ENCODE measurements at places on chromosomes 13 and 19.

DNA sequence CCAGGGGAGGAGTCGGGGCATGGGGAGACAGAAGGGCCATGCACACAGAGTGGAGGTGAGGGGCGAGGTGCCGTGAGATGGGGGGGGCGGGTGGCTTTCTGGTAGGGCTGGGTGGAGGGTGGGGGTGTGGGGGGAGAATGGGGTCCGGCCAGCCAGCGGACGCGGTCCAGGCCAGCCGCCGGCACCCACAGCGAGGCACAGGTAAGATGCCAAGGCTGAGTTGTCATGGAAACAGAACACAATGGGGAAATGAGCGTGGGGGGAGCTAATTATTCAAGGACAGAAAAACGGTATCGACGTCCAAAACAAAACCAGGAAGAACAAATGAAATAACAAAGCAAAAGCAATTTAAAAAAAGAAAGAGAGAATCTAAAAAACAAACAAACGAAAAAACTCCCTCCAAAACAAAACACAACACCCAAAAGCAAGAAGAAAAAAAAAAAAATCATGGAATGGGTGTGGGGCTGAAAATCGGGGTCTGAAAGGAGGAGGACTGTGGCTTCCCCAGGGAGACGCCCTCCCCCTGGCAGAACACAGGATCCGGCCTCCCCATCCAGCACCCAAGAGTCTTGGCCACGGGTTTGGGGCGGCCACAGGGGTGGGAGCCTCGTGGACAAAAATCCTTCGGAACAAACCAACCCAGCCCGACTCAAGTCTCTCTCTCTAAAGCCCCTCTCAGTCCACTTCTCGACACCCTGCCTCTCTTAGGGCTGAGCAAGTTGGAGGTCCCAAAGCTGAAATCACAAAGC is 92.5 kb downstream of the PTPRS start:
- DNase-seq: no peak

GRCh38 chr19:39196860-39197562 is at the start of gene NCCRP1:
Gene NCCRP1, plus strand, starts transcription at chr19:39196964. Its CDS starts 19 bp downstream, at chr19:39196983.
- no peak for DNase-seq

GRCh38 chr19:23415561-23416191 is 20.4 kb upstream of the ZNF91 start:
- DNase-seq: no peak

GRCh38 chr13:113904411-113904810 is 40.5 kb upstream of the GAS6 start:
- no peak for DNase-seq

GRCh38 chr19:15038294-15038693 is 11.0 kb upstream of the CASP14 start:
- DNase-seq: no peak

GRCh38 chr19:33720155-33720493 is 76.5 kb upstream of the KCTD15 start:
- no peak for DNase-seq

DNA sequence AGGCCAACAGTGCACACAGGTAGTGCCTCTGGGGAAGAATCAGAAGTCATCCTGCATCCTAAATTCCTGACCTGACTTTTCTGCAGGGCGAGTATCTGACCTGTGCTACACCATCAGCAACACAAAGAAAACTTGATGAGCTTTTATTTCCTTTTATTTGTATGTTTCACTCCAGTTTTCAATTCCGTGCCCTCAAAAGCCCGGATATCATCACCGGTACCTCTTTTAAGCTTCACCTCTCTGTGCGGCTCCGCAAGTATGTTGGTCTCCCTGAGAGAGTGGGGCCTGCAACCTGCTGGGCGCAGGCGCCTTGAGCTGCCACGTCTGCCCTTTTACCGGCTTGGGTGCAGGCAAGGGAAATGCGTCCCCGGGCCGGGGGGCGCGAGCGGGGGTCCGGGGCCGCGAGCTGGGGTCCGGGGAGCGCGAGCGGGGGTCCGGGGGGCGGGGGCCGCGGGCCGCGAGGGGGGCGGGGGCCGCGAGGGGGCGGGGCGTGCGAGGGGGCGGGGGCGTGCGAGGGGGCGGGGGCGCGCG is 4.3 kb upstream of the DUXA start:
- DNase-seq: no peak

DNA sequence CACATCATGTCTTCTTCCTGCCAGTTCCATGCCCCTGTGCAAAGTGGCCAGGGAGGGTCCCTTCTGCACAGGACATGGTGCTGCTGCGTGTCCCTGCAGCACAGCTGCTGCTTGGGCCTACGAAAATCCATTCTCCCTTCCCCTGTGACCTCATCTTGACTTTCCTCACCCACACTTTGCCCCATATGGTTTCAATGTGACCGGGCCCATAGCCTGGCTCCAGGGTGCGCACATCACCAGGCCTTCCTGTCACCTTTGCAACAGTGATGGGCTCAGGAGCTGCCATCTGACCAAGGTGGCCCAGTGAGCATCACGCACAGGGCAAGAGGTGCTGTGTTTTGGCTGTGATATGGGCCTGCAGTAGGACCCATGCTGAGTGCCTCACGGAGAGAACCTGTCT is 10.8 kb downstream of the PPP1R12C start:
- no peak for DNase-seq

GRCh38 chr13:20987599-20987998 is 73.8 kb downstream of the LATS2 start:
- no peak for DNase-seq

DNA sequence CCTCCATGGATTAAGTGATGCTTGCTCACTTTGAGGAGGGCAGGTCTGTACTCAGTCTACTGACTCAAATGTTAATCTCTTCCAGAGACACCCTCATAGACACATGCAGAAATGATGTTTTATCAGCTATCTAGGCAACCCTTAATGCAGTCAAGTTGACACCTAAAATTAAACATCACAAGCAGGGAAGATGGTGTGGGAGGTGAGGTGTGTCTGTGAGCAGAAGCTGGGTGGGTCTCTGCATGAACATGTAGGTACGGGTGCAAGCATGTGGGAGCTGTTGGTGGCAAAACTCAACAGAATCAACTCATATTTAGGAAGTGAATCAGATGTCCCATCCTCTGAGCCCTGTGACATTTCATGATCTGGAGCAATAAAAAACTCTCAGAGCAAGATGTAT is 249.2 kb upstream of the SGCG start:
- DNase-seq: no peak

GRCh38 chr13:44052780-44053184 is 173.1 kb downstream of the LACC1 start:
- peak; percentile 6 for DNase-seq

DNA sequence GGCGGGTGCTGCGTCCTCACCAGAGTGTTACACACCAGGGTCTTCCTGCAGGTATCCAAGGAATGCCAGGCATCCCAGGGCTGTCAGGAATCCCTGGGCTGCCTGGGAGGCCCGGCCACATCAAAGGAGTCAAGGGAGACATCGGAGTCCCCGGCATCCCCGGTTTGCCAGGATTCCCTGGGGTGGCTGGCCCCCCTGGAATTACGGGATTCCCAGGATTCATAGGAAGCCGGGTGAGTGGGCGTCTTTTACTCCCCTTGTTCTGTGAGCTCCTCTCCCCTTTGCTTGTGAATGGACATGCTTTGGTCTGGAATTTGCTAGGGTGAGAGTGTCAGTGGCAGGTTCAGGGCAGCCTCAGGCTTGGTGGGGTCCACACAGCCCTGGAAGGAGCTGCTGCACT is 75.9 kb downstream of the RAB20 start:
- DNase-seq: no peak

DNA sequence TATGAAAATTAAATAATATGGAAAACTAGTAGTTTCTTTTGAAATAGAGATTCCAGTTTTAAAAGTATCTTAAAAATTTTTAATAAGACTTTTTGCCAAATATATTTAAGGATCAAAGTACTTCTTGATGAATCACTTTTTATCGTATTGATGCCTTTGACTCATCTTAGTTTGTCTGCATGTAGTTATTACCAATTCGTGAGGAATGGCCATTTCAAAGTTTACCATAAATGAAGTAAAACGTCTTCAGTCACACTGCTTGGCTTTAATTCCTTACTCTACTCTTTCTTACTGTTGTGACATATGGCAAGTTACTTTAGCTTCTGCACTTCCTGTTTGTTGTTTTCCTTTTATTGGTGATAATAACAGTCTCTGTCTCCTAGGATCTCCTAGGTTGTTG is 38.3 kb downstream of the NDFIP2 start:
- no peak for DNase-seq

DNA sequence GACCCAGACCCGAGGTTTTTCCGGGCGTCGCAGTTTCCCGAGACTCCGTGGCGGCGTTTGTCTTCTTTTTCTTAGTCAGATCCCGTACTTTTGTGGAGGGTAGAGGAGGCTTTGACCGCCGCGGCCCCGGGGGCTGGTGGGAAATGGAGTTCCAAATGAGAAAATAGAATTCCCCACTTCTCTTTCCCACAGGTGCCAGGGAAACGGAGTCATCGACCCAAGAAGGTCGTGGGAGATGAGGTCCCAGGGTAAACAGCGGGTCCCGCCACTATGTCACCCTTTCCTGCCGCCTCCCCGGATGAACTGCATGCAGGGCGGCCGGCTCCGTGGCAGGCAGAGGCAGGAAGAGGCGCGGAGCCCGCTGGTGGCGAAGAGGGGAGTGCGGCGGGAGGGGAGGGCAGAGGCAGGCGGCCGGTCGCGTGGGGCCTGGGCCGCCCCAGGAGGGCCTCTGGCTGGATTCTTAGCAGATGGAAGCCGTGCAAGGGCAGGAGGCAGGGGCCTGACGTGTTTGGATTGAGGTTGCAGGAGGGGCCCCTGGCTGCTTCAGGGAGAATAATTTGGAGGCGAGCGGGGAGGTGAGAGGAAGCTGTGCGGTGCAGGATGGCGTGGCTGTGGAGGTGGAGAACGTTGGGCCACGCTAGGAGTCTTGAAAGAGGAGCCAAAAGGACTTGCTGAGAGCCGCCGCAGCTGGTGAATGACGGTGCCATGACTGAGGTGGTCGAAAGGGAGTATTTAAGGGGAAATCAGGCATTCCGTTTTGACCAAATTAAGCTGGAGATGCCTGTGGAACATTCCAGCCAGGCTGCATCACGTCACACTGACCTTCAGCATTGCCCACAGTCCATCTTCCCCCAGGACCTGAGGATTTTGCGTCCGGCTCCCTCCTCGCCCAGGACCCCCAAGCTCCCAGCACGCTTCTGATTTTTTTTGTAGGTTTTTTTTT is 11.7 kb downstream of the CYTH2 start:
- DNase-seq: peak; percentile 69

All from occipital lobe (tissue), 3 donors.